Aorta (tissue), 5 donors: ENCODE measurements at places on chromosomes 3 and 15. TPM values are rescaled to one million over a fixed set of nuclear protein-coding genes. Genes with fewer than 3 reads are reported as not detected.

DNA sequence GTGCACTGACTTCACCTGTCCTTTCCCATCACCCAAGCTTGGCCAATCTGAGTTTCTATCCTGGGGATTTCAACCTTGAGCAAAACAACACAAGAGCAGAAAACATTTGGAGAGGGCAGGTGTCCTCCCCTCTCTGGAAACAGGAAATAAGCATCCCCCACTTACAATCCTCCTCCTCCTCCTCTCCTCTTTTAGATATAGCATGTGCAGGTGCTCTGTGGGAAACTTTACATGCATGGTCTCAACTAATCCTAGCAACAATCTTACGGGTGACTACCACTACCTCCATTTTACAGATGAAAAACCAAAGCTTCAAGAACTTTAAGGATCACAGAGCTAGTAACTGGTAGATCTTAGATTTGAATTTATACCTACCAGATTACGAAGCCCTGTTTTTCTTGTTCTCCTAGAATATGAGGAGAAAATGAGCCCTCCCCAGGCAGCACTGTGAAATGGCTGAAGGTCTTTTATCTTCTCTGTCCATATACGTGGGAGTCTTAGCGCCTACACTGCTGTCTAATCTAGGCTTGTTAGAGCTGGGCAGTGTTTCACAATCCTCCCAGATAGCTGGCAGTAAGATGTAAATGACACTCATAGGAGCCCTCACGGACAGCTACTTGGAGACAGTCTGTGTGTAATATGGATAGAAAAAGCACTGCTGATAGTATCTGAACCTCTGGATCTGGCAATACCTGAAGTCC, 301.2 kb upstream of the PROK2 start:
- DNase-seq = no peak

GRCh38 chr15:74497584-74497983, 36.6 kb upstream of the UBL7 start:
- DNase-seq = no peak

- DNase-seq = no peak
These were observed 32.9 kb upstream of the FBLN2 start for GRCh38 chr3:13515786-13516759.

- DNase-seq = peak; percentile 75
These were observed 49.4 kb upstream of the MAGEF1 start for GRCh38 chr3:184761075-184761841.

DNA sequence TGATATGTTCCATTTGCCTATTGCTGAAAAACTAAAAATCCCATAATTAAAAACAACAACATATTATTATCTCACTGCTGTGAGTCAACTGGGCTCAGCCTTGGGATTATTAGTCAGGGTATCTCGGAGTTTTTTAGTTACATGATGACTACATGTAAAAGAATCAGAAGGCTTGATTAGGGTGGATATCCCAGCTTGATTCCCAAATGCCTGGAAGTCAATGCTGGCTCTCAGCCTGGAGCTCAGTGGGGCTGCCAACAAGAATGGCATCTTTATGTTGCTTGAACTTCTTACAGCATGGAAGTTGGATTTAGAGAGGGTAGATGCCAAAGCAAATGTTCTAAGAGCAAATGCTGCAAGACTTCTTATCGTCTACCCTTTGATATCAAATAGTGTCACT, 278.5 kb downstream of the PLOD2 start:
- no peak for DNase-seq

- DNase-seq = no peak
These were observed 10.2 kb downstream of the FAM162A start for GRCh38 chr3:122394173-122394572.

DNA sequence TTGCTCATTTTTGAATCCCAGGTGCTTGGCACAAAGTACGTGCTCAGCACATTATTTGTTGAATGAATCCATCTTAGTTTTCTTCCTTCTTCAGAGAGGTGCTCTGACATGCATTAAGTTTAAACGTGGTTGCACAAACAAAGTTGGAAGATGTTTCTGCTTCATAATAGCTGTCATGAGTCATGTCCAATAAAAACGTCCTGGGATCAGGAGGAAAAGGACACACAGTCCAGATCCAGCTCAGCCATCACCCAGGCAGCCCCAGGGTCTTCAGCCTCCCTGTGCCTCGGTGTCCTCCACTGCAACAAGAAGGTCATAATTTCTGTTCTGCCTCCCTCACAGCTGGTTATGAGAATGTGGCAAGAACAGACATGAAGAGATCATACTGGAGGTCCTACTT, 55.4 kb downstream of the CCNL1 start:
- no peak for DNase-seq

DNA sequence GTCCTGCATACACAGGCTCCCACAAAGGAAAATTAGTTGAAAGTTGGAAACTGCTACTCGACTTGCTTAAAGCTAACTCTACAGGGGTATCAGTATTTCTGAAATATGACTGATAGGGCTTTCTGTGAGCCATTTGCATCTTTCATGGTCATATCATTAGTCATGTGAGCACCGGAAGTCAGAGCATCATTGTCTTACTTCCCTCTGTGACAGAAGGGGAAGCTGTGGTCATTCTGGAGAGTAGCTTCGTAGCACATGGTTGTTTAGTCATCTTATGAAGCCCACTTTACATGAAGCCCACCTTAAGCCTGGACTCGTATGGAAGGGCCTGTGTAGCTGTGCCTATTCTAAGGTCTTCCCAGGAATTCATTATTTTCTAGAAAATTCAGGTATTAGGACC, 69.0 kb downstream of the COL6A5 start:
- DNase-seq = no peak

DNA sequence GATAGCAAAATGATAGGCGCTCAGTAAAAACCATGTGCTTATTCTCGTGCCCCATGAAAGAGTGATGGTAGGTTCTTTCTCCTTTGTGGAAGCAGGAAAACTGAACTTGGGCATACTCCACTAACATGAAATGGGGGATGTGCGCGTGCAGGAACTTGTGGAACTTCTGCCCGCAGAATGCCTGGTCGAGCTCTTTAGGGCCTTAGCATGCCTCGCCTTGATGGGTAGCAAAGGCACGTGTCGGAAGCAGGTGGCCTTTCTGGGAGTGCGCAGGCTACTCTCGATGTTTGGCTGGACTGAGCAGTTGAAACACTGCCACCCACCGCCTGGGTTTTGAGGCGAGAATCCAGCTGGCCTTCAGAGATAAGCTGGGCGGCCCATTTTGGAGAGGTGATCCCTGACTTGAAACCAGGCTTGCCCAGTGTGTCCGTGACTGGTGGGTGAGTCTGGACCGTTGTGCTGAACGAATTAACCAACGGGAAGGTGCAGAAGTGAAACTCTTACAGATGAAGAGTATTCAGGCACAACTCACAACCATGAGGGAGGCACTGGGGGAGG, 842 bp downstream of the PCCB start:
- peak; percentile 80 for DNase-seq

- DNase-seq = no peak
These were observed 215.2 kb upstream of the SGO1 start for GRCh38 chr3:20401253-20401652.

The ITGA11 gene
- 138 TPM for total RNA-seq

The MAPKAPK3 gene
- total RNA-seq = 23.7 TPM

The ABHD17C gene
- total RNA-seq = 8.3 TPM
